ENCODE measurements at places on chromosomes 2 and 18. TPM values are rescaled to one million over a fixed set of nuclear protein-coding genes. Genes with fewer than 3 reads are reported as not detected.

DNA sequence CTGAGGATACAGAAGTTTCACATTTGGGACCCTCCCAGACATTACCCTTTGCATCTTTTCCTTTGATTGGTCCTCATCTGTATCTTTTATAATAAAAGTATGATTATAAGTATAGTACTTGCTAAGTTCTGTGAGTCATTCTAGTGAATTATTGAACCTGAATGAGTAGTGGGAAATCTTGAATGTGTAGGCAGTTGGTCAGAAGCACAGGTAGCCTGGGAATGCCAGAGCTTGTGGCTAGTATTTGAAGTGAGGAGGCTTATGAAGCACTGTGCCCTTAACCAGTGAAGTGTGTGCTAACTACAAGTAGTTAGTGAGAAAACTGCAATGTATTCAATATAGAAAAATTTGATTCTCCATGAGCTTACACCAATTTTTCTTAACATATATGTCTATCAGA lies 257.6 kb downstream of the GRB14 start:
- no peaks in the 10 kb centered on the region for H3K27me3 ChIP-seq
- no peak overlapping the region for H3K27ac ChIP-seq
- H3K36me3 ChIP-seq, result no peaks in the 10 kb centered on the region
- no peaks in the 10 kb centered on the region for H3K4me1 ChIP-seq
- no peak overlapping the region for H3K4me3 ChIP-seq
- DNase-seq, result no peak

DNA sequence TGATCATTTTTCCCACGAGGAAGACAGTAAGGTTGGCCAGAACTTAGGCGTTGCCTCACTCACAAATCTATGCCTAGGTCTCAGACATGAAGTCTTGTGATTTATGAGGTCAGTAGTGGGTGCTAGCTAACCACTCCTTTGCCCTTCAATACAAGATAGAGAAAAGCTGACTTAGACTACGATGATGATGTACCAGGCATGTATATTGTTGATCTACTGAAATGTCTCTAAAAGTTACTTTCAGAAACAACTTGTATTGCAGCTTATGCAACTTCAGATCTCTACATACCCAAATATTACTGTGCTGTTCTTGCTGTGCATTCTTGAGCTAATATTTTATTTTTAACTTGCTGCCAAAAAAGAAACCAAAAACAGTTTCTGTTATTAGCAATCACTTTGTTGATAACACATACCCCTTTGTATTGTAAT lies 30.6 kb downstream of the MAPRE2 start:
- no peak for DNase-seq
- H3K27me3 ChIP-seq, result no peaks in the 10 kb centered on the region
- H3K36me3 ChIP-seq, result peaks cover 22% of the 10 kb centered on the region
- H3K4me3 ChIP-seq, result no peak overlapping the region

GRCh38 chr2:205024822-205025518 lies 479.7 kb downstream of the PARD3B start:
- H3K36me3 ChIP-seq, result no peaks in the 10 kb centered on the region
- DNase-seq, result peak; percentile 14
- no peak overlapping the region for H3K27ac ChIP-seq

DNA sequence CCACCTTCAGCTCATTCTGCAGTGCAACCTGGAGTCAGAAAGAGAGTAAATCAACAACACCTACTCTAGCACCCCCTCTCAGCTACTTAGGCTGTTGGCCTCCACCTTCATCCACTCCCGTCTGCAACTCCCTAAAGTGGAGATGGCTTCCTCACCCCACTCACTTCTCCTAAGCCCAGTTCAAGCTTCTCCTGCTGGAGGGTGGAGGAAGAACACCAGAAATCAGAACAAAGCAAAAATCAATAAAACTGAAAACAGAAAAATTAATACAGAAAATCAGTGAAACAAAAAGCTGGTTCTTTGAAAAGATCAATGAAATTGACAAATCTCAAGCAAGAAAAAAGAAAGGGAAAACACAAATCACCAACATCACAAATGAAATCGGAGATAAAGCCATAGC lies 191.7 kb downstream of the ANAPC1 start:
- DNase-seq, result no peak
- H3K27me3 ChIP-seq, result peaks cover 5% of the 10 kb centered on the region
- H3K4me3 ChIP-seq, result no peak overlapping the region
- peaks cover 1% of the 10 kb centered on the region for H3K36me3 ChIP-seq
- no peak overlapping the region for H3K27ac ChIP-seq

- peak; percentile 8 for DNase-seq
- H3K27ac ChIP-seq, result no peak within 1 kb of the TSS
- peak within 1 kb of the TSS; percentile 64 for H3K4me3 ChIP-seq
- H3K36me3 ChIP-seq, result no peaks in the 10 kb centered on the region
- peaks cover 78% of the 10 kb centered on the region for H3K27me3 ChIP-seq
- peaks cover 4% of the 10 kb centered on the region for H3K4me1 ChIP-seq
Measured at GRCh38 chr2:68319398-68320117, at the start of gene CNRIP1. Gene CNRIP1 (minus strand): TSS chr2:68319949. CDS start chr2:68319400, 549 bp downstream.

DNA sequence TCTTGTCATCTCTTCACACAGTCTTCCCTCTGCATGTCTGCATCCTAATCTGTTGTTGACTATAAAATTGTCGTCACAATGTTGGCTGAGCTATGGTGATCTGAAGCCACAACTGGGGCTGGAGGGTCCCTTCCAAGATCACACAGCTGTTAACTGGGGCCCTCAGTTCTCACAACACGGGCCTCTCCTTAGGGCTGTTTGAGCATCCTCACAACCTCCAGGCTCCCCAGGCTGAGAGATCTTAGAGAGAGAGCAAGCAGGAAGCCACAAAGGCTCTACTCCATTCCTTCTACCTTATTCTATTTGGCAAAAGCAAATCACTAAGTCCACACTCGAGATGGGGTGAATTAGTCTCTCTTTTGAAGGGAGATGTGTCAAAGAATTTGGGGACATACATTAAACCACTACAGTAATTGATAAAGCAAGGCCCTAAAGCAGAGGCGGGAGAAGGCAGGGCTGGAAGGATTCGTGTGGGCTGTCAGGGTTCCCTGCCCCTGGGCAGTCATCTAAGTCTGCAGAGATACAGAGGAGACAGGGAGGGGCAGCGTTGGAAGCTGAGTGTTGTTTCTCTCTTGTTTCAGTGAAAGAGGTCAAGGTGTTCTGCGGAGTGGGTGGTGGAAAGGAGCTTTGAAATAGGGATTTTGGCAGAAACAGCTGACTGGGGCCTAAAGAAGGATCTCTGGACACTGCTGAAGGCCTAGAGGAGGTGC lies 15.9 kb downstream of the MYO7B start:
- no peak overlapping the region for H3K4me3 ChIP-seq
- H3K36me3 ChIP-seq, result no peaks in the 10 kb centered on the region
- H3K27me3 ChIP-seq, result peaks cover 9% of the 10 kb centered on the region
- H3K27ac ChIP-seq, result no peak overlapping the region
- no peaks in the 10 kb centered on the region for H3K4me1 ChIP-seq

GRCh38 chr2:230472621-230473018 lies 56.6 kb downstream of the SP100 start:
- peak overlapping the region; percentile 83 for H3K27ac ChIP-seq
- peaks cover 26% of the 10 kb centered on the region for H3K4me1 ChIP-seq
- peak overlapping the region; percentile 37 for H3K4me3 ChIP-seq
- H3K27me3 ChIP-seq, result no peaks in the 10 kb centered on the region
- DNase-seq, result peak; percentile 45

RND3 gene
- total RNA-seq, result not detected

GKN1 gene
- total RNA-seq, result not detected

CEP76 gene
- 16.8 TPM for total RNA-seq
